ENCODE measurements at places on chromosomes 4 and X. TPM values are rescaled to one million over a fixed set of nuclear protein-coding genes. Genes with fewer than 3 reads are reported as not detected.

The MAGED2 gene
- polyA plus RNA-seq: 55.1 TPM

DNA sequence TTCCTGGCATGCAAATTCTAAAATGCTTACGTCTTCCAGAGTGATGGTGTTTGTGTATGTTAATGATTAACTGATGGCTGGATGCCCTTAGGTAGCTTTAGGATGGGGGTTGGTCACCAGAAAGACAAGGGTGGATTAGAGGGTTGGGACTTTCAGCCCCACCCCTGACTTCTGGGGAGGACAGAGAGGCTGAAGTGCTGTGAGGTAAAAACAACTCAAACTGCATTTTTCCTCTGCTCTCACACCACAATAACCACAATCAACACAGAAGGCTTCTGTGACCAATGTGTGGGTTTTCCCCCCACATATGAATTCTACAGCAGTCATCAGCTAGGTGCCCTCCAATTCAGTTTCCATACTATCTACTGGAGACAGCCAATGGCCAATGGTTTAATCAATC, 18.7 kb upstream of the DDIT4L start:
- DNase-seq: no peak

The COL4A5 gene
- 6.8 TPM for polyA plus RNA-seq

- DNase-seq: no peak
Measured at GRCh38 chrX:85365370-85365995, 14.0 kb downstream of the POF1B start.

The GAGE2A gene
- polyA plus RNA-seq: not detected

GRCh38 chr4:159006202-159006601, 96.7 kb upstream of the RAPGEF2 start:
- DNase-seq: no peak

- DNase-seq: no peak
Measured at GRCh38 chr4:180304321-180304720, 1938.9 kb upstream of the TENM3 start.

The GNRHR gene
- polyA plus RNA-seq: not detected

The DUSP9 gene
- polyA plus RNA-seq: not detected
